Hippocampal formation (tissue), 2 donors: ENCODE measurements at places on chromosomes 2 and 18.
A peak's percentile ranks its signal among the peaks of the same experiment; 100 is the strongest.

DNA sequence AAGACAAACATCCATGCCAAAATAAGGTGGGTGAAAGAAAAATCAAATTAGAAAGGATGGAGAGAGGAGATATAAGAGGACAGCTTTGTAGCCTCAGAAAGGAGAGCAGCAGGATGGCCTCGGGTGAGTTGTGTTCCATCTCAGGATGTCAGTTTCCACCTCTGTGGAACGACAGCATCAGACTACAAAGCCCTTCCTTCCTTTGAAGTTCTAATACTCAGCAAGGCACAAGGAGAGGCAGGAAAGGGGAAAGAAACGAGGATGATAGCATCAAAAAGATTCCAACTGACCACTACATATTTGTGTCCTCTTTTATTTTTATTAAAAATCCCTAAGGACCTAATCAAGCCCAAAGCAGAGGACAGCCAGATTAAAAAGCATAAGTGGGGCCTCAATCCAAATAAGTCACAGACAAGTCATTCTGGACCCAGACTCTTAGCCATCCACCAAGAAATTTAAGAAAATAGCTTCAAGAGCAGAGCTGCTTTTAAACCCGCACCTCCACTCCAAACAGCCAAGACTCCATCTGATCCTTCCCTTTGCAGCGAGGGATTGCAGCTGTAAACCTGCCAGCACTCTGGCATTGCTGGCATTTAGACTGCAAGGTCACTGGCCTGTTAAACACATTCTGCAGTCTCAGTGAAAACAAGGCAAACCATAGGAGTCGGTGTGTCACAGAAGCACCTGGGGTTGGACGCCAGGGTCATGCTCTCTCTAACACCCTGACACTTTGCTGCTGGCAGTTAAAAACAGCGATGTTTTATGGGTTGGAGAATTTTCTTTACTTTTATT lies 314.5 kb upstream of the CHAC2 start:
- no peak for DNase-seq

- no peak for DNase-seq
These were observed 803.3 kb upstream of the CELF4 start for GRCh38 chr18:38368886-38369285.

DNA sequence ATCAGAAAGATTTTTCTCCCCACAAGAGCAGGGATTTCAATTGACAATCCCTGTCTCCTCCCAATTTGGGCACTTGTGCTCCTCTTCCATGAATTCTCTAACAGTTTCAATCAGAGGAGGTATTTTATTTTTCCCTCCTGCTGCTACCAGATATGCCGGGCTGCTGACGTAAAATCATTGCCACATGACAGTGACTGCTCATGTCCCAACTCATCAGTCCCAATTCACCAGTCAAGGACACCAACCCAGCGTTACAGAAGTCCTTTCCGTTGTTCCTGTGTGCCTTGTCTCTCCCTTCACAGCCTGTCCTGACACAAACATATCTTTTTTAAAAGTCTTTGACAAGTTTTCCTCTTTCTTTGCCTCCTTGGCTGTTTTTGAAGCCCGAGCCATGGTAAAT lies 540.2 kb downstream of the LRP1B start:
- DNase-seq, result no peak

DNA sequence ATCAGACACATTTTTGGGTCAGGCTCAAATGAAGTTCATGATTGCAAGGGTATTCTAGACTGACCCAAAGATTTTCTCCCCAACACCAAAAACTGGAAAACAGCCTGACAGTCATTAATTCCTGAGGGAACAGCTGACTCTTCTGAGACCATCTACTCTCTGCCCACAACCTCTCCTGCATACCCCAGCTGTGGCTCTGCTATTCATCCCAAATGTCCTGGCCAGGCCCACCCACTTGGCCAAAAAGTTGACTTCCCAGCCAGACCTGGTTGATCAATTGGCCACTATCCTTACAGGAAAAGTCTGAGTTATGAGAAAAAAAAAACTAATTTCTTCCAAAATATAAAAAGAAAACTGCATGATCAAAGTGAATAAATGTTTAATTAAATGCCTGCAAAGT lies 103.8 kb upstream of the ST3GAL5 start:
- DNase-seq, result no peak

DNA sequence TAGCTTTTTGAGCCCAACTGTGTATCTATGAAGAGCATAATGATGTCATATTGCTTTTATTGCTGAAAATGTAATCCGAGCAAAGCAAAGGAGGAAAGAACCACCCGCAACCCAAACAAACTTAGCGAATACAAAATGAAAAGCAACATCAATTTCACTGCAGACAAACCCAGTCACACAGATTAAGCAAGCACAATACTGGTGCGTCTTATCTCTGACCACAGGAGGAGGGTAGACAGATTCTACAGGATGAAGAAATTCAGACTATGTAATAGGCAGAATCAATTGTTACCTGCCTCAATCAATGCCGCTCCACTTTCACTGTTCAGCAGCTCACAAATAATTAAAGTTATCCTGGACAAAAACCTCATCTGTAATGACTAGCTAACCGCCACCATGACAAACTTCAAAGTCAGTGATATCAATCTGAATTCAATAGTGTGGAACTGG lies 115.5 kb upstream of the SP3 start:
- no peak for DNase-seq

DNA sequence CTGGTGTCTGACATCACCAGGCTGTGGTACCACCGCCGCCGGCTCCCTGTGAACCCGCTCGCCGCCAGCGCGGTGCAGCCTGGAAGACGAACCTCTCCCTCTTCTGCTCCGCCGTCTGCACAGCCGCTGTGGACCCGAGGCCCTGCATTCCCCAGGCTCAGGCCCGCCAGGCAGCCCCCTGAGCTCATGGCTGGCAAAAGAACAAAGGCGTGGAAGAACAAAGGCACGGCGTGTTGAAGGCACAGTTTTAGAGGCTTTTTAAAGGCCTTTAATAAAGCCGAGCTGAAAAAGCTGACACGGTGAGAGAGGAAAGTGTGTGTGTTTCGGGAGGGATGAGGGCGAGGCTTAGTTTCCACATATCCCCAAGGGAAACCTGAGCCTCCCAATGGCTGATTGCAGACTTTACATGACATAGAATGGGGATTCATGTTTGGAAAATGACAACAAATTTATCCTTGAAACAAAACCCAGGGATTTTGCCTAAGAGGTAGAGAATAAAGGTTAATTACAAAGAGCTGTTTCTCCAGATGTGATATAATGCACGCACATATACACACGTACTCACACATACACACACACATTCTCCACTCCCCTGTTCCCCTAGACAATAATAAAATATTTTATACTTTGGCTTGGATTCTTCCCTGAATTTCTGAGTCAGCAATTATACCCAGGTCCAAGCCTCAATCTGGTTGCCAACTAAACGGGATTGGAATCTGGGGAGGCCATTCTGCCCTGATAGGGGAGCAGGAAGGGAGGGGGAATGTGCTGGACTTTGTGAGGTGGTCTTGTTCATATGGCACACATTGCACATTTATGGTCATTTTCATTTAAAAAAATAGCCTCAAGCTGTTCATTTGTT lies 39.7 kb downstream of the RFX8 start:
- no peak for DNase-seq

GRCh38 chr2:215677481-215677880 lies 241.6 kb upstream of the FN1 start:
- DNase-seq, result no peak

GRCh38 chr18:79299711-79300110 lies 96.0 kb upstream of the NFATC1 start:
- peak; percentile 21 for DNase-seq

- peak; percentile 50 for DNase-seq
These were observed 3.5 kb upstream of the BCL2 start for GRCh38 chr18:63322908-63323634.

DNA sequence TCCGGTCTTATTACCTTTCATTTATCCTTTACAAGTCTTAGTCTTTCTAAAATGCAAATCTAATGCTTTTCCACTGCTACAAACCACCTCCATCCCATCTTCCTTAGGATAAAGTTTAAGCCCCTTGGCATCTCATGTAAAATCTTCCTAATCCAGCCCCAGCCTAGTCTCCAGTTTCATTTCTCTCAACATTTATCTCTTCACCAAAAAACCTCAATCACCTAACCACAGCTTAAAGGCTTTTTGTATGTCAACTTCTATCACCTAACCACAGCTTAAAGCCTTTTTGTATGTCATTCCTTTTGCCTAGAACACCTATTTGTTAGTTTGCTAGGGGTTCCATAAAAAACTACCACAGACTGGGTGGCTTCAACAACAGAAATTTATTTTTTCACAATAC lies 4.2 kb downstream of the TRAK2 start:
- no peak for DNase-seq

- DNase-seq, result no peak
These were observed 81.7 kb downstream of the BCL2L11 start for GRCh38 chr2:111202266-111203040.

- peak; percentile 41 for DNase-seq
These were observed 48.2 kb upstream of the PAPOLG start for GRCh38 chr2:60707750-60708371.

- no peak for DNase-seq
These were observed 123.0 kb downstream of the PMAIP1 start for GRCh38 chr18:60022671-60023276.

GRCh38 chr2:62196278-62196901 lies 475 bp downstream of the B3GNT2 start:
- DNase-seq, result no peak

DNA sequence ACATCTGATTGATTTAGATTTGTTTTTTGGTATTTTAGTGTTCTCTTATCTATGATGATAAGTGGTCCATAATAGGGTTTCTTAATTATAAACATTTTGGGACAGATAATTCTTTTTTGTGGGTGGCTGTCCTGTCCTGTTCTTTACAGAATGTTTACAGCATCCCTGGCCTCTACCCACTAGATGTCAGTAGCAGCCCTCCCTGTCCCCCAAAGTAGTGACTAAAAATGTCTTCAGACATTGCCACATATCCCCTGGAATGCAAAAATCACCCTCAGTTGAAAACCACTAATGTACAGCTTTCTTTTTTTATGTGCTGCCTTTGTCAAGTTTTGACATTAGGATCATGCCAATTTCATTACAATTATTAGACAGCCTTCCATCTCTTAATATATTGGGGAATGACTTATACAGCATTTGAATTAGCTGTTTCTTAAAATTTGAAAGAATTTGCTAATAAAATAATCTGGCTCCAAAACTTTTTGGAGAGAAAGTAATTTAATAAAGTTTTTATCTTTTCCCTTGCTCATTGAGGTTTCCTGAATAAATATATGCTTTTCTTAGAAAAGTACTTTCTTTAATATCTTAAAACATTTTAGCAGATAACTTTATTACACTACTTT lies 19.5 kb downstream of the WIPF1 start:
- DNase-seq, result peak; percentile 68

- no peak for DNase-seq
These were observed 201.6 kb downstream of the ERBB4 start for GRCh38 chr2:212337036-212337435.

DNA sequence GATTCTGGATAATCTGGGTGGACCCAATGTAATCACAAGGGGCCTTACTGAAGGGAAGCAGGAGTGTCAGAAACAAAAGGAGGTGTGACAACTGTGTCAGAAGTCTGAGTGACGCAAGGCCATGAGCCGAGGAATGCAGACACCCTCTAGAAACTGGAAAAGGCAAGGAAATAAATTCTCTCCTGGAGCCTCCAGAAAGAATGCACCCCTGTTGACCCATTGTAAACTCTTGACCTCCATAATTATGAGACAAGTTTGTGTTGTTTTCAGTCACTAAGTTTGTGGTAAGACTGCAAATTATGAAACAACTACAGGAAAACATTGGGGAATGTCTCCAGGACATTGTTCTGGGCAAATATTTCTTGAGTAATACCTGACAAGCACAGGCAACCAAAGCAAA lies 47.3 kb upstream of the B3GNT7 start:
- no peak for DNase-seq

GRCh38 chr2:60512641-60513040 lies 40.8 kb downstream of the BCL11A start:
- no peak for DNase-seq

DNA sequence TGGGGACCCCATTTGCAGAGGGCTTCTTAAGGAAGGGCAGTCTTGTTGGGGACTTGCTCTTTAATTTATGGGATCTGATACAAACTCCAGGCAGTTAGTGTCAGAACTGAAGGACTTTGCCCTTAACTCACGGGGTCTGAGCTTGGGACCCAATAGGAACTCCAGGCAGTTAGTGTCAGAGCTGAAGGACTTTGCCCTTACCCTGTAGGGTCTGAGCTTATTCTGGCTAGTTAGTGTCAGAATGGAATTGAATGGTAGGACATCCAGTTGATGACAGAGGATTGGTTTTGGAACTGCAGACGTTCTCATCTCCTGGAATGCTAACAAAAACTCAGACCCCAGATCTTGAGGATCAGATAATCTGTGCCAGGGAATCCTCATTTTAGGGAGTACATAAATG lies 256.9 kb upstream of the COPS8 start:
- DNase-seq, result no peak

DNA sequence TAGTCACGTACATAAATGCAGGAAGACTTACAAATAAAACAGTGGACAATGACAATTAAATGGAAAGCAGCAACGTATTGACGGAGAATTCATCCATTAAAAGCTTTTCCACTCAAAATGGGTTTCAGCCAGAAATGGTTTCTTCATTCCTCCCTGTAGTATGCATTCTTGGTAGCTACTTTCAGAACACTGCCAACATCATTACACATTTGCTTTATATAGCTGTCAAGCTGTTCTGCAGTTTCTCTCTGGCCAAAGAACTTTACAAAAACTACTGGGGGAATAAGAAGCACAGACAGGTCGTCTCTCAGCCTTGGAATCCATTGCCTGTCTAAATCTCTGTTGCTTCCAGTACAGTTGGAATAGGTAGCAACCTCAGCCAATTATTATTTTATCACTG lies 84.1 kb upstream of the NCKAP5 start:
- no peak for DNase-seq

GRCh38 chr18:25467226-25467987 lies 115.4 kb upstream of the ZNF521 start:
- no peak for DNase-seq

- no peak for DNase-seq
These were observed 76.1 kb upstream of the SMAD2 start for GRCh38 chr18:48006415-48007175.
